ENCODE measurements at places on chromosomes 6 and 20. TPM values are rescaled to one million over a fixed set of nuclear protein-coding genes. Genes with fewer than 3 reads are reported as not detected.

The SLC17A9 gene
- polyA plus RNA-seq, result not detected

The RAD21L1 gene
- polyA plus RNA-seq, result not detected

GRCh38 chr20:43959920-43960227, 45.2 kb downstream of the TOX2 start:
- DNase-seq, result no peak

GRCh38 chr20:22160101-22160652, 424.2 kb downstream of the FOXA2 start:
- DNase-seq, result no peak

GRCh38 chr6:44221961-44222335, 1.4 kb upstream of the SLC29A1 start:
- no peak for DNase-seq

GRCh38 chr20:58639182-58640146, 11.6 kb upstream of the STX16 start:
- no peak for DNase-seq

All from A549 (cell line).